ENCODE measurements at places on chromosomes 5 and 9.

- no peaks in the 10 kb centered on the region for H3K4me1 ChIP-seq
- no peak overlapping the region for H3K27ac ChIP-seq
- no peaks in the 10 kb centered on the region for H3K36me3 ChIP-seq
- no peaks in the 10 kb centered on the region for H3K27me3 ChIP-seq
- no peak overlapping the region for H3K4me3 ChIP-seq
Measured at GRCh38 chr5:6059137-6059800, 319.1 kb downstream of the MED10 start.

- no peaks in the 10 kb centered on the region for H3K27me3 ChIP-seq
- no peaks in the 10 kb centered on the region for H3K36me3 ChIP-seq
- H3K27ac ChIP-seq, result no peak overlapping the region
- no peaks in the 10 kb centered on the region for H3K4me1 ChIP-seq
- no peak overlapping the region for H3K4me3 ChIP-seq
Measured at GRCh38 chr9:995192-995591, 18.7 kb downstream of the DMRT3 start.

DNA sequence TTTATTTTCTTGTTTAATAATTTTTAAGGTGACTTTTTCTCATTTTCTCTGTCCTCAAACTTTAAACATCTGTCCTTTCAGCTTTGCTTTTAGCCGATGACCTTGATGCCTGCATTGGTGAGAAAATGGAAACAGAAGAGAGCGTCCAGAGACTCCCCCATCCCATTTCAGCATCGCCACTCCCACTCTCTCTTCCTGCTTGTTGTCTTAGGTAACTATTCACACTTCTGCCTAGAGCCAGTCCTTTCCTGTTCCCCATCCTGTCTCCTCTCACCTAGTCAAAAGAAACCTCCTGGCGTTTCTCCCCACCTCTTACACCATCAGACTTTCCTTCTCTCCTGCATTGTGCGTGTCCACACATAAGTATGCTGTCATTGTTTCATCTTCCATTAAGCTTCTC lies 124.6 kb downstream of the MAST4 start:
- H3K27ac ChIP-seq, result no peak overlapping the region
- no peak for DNase-seq
- no peak overlapping the region for H3K4me3 ChIP-seq
- H3K27me3 ChIP-seq, result peaks cover 2% of the 10 kb centered on the region
- H3K4me1 ChIP-seq, result no peaks in the 10 kb centered on the region
- no peaks in the 10 kb centered on the region for H3K36me3 ChIP-seq

DNA sequence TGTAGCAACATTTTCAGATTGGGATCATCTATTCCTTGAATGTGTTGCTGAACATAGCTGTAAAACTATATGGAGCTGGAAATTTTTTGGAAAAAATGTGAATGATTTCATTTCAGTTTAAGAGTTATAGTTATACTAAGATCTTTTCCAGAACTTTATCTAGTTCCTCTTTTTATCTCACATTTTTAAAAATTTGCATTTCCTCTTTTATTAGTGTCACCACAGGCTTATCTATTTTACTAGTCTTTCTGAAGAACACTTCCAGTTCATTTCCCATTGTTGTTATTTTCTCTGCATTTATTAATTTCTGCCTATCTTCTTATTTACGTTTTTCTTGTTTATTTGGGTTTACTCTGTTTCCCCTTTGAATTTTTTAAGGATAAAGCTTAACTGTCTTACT lies 46.0 kb upstream of the FSTL4 start:
- no peak for DNase-seq
- no peaks in the 10 kb centered on the region for H3K36me3 ChIP-seq
- H3K4me1 ChIP-seq, result no peaks in the 10 kb centered on the region
- H3K27me3 ChIP-seq, result no peaks in the 10 kb centered on the region
- no peak overlapping the region for H3K27ac ChIP-seq

DNA sequence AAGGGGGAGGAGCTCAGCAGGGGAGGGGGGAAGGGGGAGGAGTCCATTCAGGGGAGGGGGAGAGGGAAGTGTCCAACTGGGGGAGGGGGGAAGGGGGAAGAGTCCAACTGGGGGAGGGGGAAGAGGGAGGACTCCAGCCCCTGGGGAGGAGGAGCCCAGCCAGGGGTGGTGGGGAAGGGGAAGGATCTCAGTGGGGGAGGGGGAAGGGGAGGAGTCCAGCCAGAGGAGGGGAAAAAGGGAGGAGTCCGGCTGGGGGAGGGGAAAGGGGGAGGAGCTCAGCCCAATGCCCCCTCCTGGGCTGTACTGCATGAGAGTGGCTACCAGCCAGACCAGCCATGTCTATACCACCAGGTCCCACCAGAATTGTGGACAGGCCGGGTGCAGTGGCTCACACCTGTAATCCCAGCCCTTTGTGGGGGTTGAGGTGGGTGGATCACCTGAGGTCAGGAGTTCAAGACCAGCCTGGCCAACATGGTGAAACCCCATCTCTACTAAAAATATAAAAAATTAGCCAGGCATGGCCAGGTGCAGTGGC lies 30.6 kb upstream of the ADAMTS2 start:
- no peaks in the 10 kb centered on the region for H3K4me1 ChIP-seq
- H3K27me3 ChIP-seq, result no peaks in the 10 kb centered on the region
- H3K27ac ChIP-seq, result no peak overlapping the region
- DNase-seq, result no peak
- no peak overlapping the region for H3K4me3 ChIP-seq
- H3K36me3 ChIP-seq, result no peaks in the 10 kb centered on the region

DNA sequence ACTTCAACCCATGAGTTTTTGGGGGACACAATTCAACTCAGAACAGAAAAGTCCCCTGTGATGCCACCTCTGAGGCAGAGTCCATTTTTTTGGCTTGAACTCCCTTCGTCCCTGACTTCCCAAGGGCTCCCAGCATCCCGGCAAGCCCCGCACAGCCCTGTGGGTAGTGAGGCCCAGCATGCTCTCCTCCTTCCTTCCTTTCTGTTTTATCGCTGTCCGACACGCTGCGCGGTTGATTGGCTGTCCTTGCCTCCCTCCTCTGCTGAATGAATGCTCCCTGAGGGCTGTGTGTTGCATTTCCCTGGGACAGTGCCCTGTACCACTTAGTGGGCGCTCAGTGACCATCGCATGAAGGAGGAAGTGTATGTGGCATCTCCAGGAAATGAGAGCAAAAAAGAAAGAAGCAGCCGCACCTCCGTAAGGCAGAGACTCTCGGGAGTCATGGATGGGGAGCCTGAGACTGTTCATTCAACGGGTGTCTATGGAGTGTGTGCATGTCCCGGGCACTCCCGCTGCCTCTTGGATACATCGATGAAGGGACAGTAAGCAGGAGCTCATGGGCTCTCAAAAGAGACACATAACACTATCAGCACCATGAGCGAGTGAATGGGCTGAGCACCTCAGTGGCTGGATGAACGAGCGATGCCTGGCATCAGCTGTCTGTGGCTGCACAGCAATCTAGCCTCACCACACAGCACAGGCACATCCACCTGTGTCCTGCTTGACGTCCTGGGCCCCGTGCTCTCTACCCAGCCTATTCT lies 10.1 kb upstream of the IRX4 start:
- no peak overlapping the region for H3K27ac ChIP-seq
- H3K36me3 ChIP-seq, result no peaks in the 10 kb centered on the region
- no peaks in the 10 kb centered on the region for H3K4me1 ChIP-seq
- H3K27me3 ChIP-seq, result peaks cover 96% of the 10 kb centered on the region
- DNase-seq, result no peak
- H3K4me3 ChIP-seq, result no peak overlapping the region

GRCh38 chr5:39570403-39571027 lies 145.7 kb upstream of the DAB2 start:
- no peak overlapping the region for H3K27ac ChIP-seq
- no peak overlapping the region for H3K4me3 ChIP-seq
- no peaks in the 10 kb centered on the region for H3K4me1 ChIP-seq
- no peaks in the 10 kb centered on the region for H3K36me3 ChIP-seq
- peak; percentile 65 for DNase-seq

- no peaks in the 10 kb centered on the region for H3K4me1 ChIP-seq
- DNase-seq, result no peak
- H3K36me3 ChIP-seq, result no peaks in the 10 kb centered on the region
- no peak overlapping the region for H3K4me3 ChIP-seq
- no peaks in the 10 kb centered on the region for H3K27me3 ChIP-seq
Measured at GRCh38 chr5:10125116-10125515, 124.6 kb downstream of the ATPSCKMT start.

DNA sequence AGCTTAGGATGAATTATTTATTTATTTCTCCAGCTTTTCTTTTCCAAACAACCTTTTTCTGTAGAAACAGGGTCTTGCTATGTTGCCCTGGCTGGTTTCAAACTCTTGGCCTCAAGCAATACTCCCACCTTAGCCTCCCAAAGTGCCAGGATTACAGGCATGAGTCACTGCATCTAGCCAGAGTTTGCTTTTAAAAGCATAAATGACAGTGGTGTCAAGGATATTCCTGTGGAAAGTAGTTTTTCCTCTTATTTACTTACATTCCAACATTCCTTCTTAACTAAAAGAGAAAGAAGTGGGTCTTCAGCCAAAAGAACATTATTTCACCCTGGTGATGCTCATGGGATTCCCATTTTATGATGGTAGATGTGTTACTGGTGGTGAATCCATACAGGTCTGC lies 62.4 kb downstream of the GRIA1 start:
- no peak overlapping the region for H3K4me3 ChIP-seq
- H3K27me3 ChIP-seq, result no peaks in the 10 kb centered on the region
- peaks cover 16% of the 10 kb centered on the region for H3K4me1 ChIP-seq
- H3K27ac ChIP-seq, result no peak overlapping the region

- H3K27ac ChIP-seq, result no peak overlapping the region
- no peaks in the 10 kb centered on the region for H3K36me3 ChIP-seq
- no peaks in the 10 kb centered on the region for H3K27me3 ChIP-seq
- peaks cover 8% of the 10 kb centered on the region for H3K4me1 ChIP-seq
- no peak overlapping the region for H3K4me3 ChIP-seq
Measured at GRCh38 chr9:6686396-6686795, 40.9 kb upstream of the GLDC start.

- no peaks in the 10 kb centered on the region for H3K36me3 ChIP-seq
- H3K4me1 ChIP-seq, result no peaks in the 10 kb centered on the region
- DNase-seq, result no peak
- no peak overlapping the region for H3K27ac ChIP-seq
- peaks cover 3% of the 10 kb centered on the region for H3K27me3 ChIP-seq
Measured at GRCh38 chr9:104258296-104259011, 164.3 kb downstream of the SMC2 start.

- no peaks in the 10 kb centered on the region for H3K27me3 ChIP-seq
- no peaks in the 10 kb centered on the region for H3K4me1 ChIP-seq
- peaks cover 54% of the 10 kb centered on the region for H3K36me3 ChIP-seq
- no peak overlapping the region for H3K4me3 ChIP-seq
- no peak for DNase-seq
Measured at GRCh38 chr9:94445863-94446262, 109.0 kb upstream of the PCAT7 start.

DNA sequence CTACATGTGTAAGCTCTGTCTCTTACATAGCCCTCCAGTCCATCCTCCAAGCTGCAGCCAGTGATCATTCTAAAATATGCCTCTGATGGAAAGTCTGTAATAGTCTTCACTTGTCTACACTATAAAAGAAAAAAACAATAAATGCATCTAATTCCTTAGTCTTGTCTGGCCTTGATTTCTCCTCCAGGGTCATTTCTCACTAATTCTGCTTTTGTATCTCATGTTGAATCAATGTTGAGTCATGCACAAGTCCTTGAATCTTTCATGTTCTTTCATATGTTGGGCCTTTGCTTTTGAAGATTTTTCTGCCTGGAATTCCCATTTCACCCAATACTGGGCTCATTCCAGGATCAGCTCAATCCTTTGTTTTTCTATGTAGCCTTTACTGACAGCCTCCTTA lies 121.1 kb upstream of the TRIM32 start:
- H3K4me3 ChIP-seq, result no peak overlapping the region
- no peak overlapping the region for H3K27ac ChIP-seq
- no peak for DNase-seq
- no peaks in the 10 kb centered on the region for H3K36me3 ChIP-seq
- H3K4me1 ChIP-seq, result no peaks in the 10 kb centered on the region

DNA sequence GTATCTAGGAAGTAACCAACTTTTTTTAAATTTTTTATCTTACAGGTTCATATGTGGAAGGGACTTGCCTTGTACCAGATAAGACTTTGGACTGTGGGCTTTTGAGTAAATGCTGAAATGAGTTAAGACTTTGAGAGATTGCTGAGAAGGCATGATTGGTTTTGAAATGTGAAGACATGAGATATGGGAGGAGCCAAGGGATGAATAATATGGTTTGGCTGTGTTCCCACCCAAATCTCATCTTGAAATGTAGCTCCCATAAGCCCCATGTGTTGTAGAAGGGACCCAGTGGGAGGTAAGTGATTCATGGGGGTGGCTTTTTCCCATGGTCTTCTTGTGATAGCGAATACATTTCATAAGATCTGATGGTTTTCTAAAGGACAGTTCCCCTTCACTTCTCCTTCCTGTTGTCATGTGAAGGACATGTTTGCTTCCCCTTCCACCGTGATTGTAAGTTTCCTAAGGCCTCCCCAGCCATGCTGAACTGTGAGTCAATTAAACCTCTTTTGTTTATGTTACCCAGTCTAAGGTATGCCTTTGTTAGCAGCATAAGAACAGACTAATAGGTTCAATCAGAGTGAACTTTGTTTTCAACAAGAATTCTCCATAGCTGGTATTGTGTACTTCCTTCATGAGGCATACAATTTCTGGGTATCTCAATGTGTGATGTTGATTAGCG lies 535.6 kb upstream of the MEF2C start:
- H3K36me3 ChIP-seq, result no peaks in the 10 kb centered on the region
- no peak overlapping the region for H3K27ac ChIP-seq
- no peaks in the 10 kb centered on the region for H3K27me3 ChIP-seq
- H3K4me1 ChIP-seq, result peaks cover 7% of the 10 kb centered on the region

DNA sequence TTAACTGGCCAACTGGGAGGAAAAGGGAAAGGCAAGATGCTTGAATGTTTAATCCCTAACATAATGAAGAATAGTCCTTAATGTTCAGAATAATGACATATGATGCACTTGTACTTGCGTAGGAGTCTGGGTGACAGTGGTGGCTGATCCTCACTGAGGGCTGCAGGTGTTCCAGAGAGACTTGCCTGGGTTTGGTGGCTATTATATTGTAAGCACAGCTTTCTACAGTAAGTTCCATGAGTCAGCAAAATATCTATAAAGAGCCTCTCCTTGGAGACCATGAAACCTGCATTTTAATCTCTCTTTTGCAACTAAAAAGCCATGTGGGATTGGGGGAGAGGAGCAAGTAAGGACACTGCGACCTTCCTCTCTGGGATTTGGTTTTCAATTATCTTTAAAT lies 1.9 kb upstream of the NPR2 start:
- peaks cover 5% of the 10 kb centered on the region for H3K4me1 ChIP-seq
- DNase-seq, result no peak
- peaks cover 14% of the 10 kb centered on the region for H3K36me3 ChIP-seq
- H3K27ac ChIP-seq, result no peak overlapping the region
- H3K27me3 ChIP-seq, result no peaks in the 10 kb centered on the region
- no peak overlapping the region for H3K4me3 ChIP-seq

Measured in common myeloid progenitor, CD34-positive (primary cell).